ENCODE measurements at places on chromosomes 4 and X.

DNA sequence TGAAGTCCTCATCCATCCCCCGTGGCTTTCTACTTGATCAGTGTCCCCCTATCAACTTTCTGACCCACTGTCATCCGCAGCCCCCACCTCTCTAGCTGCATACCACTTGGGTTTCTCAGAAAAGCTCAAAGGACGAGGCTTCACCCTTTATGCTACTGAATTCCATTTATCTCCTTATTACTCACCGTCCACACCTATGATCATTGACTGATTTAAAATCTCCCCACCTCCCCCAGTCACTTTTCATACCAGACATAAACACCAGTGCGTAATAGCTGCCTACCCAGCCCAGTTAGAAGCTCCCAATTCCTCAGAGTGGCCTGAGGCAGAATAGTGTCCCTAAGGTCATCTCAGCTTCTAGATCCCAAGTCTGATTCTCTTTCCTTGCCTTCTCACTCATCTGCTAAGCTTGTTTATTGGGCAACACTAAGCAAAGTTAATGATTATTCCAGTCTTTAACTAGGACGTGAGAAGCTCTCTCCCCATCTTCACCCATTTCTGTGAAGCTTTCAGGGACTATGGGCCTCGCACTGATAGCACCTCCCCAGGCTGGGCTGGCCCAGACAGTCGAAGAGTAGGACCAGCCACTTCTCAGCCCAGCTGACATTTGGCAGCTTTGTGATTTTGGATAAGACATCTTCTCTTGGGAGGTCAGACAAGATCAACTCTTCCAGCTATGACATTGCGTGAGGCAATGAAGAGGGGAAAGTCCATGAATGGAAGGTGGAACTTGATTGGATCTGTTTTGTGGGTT is 7.2 kb upstream of the DDX60L start:
- DNase-seq: no peak

GRCh38 chr4:78756776-78757175 is 19.4 kb upstream of the BMP2K start:
- no peak for DNase-seq

DNA sequence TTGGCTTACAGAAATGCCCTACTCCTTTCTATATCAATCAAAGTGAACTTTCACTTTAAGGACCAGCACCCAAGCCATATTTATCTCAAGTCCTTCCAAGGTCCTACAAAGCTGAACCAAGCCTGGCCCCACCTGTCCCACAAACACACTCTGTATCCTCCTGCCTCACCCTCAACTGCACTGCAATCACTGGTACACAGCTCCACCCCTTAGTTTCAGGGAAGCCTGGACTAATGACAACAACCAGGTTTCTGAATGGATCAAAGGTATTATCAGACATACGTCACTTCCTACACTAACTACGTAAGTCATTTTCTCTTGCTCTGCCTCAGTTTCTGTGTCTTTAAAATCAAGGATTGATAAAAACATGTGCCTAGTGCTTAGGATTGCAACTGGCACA is 205.6 kb upstream of the HS3ST1 start:
- DNase-seq: no peak

DNA sequence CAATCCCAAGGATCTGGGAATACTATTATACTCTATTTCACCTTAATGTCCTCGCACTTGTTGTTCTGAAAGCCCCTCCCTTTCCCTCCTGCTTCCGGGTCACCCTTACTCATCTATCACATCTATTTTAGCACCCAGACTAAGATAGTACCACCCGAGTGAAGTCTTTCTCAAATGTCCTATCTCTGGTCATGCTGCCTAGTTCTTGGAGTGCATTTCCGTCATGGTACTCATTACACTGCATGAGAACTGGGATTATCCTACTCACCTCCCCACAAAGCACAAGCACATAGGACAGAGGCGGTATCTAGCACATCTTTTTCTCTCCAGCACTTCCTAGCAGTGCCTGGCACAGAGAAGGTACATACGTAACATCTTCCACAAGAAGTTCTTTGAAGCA is 944.4 kb upstream of the FTHL17 start:
- no peak for DNase-seq

GRCh38 chr4:11650801-11651596 is 222.3 kb upstream of the HS3ST1 start:
- no peak for DNase-seq

GRCh38 chr4:107823870-107824349 is 822 bp upstream of the SGMS2 start:
- no peak for DNase-seq

GRCh38 chr4:57159866-57160265 is 49.7 kb upstream of the IGFBP7 start:
- no peak for DNase-seq

DNA sequence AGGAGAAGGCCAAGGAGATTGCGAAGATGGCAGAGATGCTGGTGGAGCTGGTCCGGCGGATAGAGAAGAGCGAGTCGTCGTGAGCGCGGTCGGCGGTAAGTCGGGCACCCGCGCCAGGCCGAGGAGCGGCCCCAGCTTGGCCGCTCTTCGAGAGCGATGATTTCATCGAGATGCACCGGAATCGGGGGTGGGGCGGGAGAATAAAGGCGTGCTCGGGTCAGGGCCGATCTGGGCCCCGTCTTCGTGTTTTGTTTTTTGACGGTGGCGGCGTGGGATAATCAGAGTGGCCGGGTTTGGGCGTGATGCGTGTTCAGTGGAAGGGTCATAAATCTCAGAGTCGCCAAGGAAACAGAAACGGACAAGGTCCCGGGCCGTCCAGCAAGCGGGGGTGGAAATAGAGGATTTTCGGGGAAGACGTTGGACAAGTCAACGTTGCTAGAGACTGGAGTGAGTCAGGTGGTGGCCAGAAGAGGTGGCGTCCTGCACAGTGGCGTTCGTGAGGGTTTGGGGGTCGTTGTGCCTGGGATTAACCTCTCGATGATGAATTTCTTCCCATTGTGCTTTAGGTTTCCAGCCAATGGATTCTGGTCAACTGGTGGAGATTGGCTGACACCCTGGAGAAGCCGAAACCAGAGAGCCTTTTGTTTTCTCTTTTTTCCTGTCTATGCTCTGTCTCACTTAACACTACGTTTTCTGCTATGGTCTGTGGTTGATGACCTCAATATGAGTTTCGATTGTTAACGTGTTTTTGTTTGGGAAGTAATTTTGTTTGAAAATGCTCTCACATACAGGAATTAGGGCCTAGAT is 882 bp downstream of the MRFAP1 start:
- peak; percentile 23 for DNase-seq

DNA sequence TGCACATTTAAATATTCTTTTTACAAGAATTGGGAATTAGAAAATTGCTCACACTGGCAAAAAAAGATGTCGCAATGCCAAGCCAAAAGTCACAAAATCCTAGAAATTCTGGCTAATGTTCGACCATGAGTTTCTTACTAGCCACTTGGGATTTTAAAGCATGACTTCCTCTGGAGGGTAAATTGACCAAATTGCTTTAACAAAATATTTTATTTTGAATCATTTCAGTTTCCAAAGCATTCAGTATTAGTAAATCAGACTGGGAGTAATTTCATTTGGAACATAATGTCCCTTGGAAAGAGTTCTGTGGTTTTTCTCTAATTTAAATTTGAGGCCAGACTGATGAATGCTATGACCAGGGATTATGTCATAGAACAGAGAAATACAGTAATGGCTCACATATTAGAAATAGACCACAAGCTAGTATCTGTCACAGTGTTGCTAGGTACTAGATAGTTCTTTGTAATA is 7.6 kb upstream of the CXCL5 start:
- no peak for DNase-seq

- DNase-seq: no peak
Measured at GRCh38 chr4:185379326-185380295, 16.1 kb downstream of the LRP2BP start.

GRCh38 chrX:50697691-50698090 is 116.3 kb downstream of the SHROOM4 start:
- no peak for DNase-seq

GRCh38 chr4:83221897-83222441 is 62.6 kb downstream of the COQ2 start:
- no peak for DNase-seq

- no peak for DNase-seq
Measured at GRCh38 chr4:72557021-72557420, 12.0 kb downstream of the ADAMTS3 start.

GRCh38 chr4:84917086-84917821 is 49.2 kb downstream of the WDFY3 start:
- no peak for DNase-seq

GRCh38 chr4:53764761-53765490 is 173.6 kb upstream of the LNX1 start:
- DNase-seq: no peak

All from stimulated activated CD8-positive, alpha-beta memory T cell treated with anti-CD3 and anti-CD28 coated beads, Interleukin-7, amount 100 ng/mL, for 1 hour (primary cell).